ENCODE measurements at places on chromosomes 1 and 21.

DNA sequence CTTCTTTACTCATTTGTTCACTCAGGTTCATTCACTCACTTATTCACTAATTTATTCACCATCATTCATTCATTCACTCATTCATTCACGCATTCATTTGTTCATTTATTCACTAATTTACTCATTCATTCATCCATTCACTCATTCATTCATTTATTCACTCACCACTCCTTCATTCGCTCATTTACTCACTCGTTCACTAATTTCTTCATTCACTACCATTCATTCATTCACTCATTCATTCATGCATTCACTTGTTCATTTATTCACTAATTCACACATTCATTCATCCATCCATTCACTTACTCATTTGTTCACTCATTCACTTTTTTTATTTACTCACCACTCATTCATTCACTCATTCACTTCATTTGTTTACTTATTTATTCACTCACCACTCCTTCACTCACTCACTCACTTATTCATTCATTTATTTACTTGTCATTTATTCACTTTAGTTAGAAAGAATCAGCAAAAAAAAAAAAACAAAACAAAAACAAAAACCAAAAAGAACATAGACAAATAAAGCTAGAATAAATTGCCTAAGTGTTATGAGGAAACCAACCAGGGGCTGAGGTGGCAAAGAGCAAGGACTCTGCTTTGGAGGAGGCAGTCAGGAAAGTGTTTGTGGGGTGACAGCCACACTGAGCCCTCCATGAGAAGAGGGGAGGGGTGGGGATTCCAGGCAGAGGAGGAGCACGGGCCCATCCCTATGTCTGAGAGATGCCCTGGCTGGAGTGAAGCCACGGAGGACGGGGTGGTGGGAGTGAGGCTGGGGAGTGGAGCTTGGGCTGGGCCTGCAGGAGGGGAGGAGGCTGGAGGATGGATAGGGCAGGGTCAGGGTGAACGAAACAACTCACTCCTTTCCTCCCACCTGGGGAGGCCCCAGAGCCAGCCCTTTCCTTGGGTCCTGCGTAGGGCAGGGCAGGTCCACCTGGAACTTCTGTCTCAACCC, 129.2 kb upstream of the WNT4 start:
- no peak for DNase-seq

- DNase-seq: no peak
Measured at GRCh38 chr1:69409731-69410456, 157.8 kb upstream of the LRRC7 start.

DNA sequence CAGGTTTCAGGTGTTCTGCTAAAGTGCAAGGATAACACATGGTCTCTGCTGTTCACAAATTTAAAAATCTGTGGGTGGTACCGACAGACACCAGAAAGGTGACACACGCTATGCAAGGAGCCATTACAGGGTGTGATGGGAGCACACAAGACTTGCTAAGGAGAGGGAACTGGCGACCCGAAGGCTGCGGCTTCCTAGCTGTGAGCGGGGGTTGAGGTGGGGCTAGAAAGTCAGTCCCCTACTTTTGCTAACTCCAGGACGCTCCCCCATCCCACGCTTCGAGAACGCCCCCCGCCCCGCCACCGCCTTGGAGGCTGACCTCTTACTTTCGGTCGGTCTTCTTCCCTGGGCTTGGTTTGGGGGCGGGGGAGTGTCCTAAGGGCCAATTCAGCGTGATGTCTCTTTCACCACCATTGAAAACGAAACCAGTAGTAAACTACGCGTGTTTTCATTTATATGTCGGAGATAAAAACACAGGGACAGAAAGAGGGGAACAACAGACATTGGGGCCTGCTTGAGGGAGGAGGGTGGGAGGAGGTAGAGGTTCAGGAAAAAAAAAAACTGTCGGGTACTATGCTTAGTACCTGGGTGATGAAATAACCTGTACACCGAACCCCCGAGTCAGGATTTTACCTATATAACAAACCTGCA, 1.1 kb downstream of the CKS1B start:
- DNase-seq: no peak

DNA sequence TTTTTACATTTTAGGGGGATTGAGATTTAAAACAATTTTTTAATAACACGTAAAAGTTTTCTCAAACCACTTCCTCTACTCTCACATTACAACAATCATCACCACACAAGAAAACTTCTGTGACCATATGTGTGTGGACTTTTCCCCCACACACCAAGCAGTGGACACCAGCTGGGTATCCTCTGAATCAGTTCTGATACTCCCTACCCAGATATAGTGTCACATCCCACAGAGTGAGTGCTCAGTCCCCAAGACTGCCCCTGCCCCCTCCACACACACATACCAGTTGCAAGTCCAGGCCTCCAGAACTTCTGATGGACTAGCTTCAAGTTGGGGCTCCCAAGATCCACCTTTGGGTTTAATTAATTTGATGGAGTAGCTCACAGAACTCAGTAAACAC, 53.3 kb upstream of the QSOX1 start:
- DNase-seq: no peak

DNA sequence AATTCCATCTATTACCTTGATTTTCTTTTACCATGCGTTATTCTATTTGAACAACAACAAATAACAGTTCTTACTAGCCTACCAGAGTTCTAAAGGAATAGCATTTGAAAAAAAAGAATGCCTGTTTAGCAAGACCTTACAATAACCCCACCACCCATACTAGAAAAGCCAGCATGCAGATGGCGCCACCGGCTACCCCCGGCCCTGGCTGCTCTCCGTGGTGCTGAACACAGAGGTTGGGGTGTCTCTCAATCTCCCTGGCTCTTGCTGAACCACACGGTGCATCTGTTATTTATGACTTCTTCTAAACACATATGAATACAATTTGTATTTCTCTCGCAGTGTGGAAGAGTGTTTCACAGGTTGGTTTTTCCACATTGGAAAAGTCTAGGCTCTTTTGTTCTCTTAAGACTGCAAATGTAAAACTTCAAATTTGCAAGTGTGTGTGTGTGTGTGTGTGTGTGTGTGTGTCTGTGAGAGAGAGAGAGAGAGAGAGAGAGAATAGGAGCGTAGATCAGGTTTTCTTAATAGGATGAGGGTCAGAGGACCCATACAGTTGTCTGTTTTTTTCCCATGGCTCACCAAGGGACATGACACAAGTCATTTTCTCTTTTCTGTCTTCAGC, 13.6 kb downstream of the GRIK3 start:
- no peak for DNase-seq

- DNase-seq: no peak
Measured at GRCh38 chr1:239909898-239910297, 181.8 kb upstream of the FMN2 start.

DNA sequence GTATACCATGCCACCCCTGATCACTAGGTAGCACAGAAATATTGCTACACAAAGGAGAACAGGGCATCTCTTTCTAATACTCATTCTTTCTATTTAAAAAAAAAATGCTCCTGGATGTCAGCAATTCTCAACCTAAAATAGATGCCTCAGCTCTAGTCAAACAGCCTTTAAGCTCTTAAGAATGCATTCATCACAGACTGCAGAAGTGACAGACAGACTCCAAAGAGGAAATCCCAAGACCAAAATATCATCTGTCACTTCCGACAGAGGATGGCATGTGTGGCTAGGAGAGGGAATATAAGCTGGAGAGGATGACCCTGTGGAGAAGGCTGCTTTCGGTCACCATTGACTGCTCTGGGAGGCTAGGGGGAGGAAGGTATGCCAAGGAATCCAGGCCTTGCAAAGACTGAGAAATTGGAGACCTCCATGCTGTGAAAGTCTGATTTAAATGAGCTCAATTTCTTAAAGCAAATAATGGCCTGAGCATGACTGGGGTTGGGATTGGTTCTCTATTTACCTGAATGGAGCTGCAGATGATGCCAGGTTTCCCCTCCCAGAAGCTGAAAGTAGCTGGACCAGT, 277.4 kb downstream of the BRINP2 start:
- no peak for DNase-seq

- no peak for DNase-seq
Measured at GRCh38 chr1:5223206-5223605, 568.8 kb downstream of the AJAP1 start.

DNA sequence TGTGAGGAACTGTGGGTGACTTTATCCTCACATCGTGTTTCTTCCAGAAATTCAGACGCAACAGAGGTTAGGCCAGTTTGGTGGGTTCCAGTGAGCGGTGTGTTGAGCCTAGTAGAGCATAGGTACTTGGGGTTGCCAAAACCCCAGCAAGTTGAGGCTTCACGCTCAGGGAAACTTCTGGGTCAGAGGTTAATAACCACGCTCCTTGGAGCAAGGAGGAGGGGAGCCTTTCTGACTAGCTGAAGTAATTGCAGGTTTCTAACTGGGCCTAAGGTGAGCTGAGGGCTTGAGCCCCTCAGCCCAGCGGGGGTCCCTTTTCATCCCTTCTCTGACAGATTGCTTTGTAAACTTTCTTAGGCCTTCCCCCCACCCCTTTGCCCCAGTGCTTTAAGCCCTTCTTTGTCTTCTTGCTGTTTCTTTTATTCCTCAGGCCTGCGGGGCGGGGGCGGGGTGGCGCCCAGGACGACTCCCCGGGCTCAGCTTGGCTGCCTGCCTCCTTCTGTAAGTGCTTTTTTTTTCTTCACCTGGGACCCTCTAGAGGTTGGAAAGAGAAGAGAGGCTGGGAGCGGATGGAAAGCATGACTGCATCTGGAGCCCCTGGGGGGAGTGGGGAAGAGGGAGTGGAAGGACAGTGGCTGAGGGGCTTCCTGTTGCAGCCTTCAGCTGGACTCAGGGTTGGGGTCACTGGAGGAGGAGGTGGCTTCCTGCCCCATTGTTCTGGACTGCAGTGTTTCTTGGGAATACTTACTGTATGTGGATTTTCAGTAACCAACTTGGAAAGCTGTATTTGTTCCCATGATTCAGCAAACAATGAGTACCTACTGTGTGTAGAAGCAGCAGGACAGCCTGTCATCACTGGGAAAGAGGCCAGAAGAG, 1.3 kb upstream of the ZNF436 start:
- DNase-seq: no peak

- no peak for DNase-seq
Measured at GRCh38 chr1:201283836-201284553, 689 bp downstream of the PKP1 start.

DNA sequence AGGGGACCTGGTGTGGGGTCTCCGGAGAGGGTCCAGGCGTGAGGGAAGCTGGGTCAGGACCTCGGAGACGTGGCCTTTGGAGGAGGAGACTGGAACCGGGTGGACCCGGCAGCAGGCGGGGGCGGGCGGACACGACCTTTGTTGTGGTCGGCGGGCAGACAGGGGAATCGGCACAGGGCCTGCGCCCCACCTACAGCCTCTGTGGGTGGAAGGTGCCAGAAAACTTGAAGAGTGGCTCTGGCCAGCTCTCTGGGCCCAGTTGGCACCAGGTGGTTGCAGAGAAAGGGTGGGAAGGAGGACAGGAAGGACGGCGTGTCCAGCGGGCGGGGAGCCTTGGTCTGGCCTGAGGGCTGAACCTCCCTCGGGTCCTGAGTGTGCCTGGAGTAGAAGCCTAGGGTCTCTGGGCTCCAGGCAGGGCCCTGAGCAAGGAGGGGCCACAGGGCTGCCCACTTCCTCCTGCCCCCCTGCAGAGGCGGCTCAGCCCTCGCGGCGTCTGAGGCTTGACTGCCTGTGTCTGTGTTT, 7.7 kb upstream of the TTLL10 start:
- DNase-seq: no peak

- DNase-seq: no peak
Measured at GRCh38 chr1:36523230-36523495, 40.5 kb upstream of the CSF3R start.

DNA sequence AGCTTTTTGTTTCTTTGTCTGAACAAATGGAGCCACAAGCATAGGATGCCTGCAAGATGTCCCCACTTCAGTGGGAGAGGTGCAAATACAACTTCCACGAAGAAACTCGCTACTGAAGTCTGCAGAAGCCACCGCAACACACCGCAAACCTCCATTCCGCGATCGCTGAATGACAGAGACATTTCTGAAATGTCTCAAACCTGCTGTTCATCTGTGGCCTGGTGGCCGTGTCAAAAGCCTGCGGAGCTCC, 1.0 kb downstream of the TP53BP2 start:
- DNase-seq: no peak

DNA sequence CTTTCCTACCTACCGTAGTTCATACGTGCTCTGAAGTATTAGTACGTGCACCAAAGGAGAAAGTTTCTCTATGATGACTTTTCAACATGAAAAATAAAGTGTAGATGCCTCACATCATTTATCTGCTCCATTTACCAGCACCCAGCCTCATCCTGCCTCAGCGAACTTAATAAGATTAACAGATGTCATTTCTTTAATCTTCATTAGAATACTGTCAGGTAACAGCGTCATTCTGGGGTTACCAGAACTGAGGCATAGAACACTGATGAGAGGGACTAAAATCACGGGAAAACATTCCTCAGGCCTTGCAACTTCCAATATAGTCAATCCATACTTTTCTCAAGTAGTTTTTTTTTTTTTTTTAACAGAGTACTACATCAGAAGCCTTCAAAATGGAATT, 43.2 kb upstream of the DISC1 start:
- DNase-seq: no peak

DNA sequence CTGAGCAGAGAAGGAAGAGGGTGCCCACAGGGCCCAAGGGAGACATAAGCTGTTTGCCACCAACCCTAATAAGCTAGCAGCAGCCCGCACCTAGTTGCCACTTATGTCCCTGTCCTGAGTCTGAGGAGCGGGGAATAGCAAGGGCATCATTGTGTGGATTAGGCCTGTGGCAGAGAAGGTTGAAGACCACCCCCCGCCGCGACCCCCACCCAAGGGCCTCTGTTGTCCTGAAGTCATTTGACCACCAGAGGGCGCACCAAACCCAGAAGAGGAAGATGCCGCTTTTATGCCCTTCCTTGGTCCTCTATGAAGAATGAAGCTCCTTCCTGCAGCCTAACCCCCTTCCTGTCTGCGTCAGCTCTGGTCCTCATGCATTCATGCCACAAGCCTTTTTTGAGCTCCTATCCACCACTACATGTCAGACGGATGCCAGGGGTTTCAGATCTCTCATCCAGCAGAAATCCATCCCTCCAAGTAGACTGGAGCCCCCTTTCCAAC, 16.6 kb downstream of the RHBG start:
- no peak for DNase-seq

GRCh38 chr1:205927247-205927646, 16.0 kb downstream of the SLC26A9 start:
- no peak for DNase-seq

DNA sequence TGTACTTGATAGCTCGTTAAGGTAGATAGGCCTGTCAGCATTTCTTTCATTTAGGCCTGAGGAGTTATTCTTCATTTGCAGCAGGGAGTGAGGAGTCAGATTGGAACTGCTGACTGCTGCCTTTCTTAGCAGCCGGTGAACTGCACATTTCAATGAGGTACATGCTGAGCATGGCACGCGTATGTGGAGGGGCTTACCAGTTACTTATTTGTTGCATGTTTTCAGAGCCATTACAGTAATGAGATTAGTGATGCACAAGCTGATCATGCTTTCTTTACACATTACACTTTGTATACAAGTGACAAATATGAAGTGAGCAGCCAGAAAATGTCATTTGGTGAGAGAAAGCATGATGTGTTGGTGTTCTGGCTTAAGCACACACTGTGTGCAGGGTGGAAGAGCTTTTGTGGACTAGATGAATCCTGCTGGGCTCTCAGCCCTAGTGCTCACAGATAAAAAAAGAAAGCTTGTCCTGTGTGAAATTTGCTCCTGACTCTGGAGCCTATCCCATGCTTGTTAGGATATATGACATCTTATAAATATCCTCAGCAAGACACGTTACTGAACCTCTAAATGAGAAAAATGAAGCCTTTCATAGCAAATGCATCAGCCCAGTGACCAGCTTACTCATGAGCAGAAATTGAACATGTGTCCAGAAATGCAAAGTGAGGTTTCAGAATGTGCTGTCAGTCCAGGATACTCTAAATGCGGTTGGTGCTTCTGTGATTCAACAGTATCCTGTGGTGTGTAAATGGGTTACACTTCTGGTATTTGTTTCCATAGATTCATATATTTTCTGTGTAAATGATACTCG, 574.7 kb upstream of the ADGRL2 start:
- no peak for DNase-seq
